Kidney (tissue), 22 donors: ENCODE measurements at places on chromosomes 16 and 17. TPM values are rescaled to one million over a fixed set of nuclear protein-coding genes. Genes with fewer than 3 reads are reported as not detected.

EVPLL gene
- total RNA-seq = 1.2 TPM

SP6 gene
- 2.0 TPM for total RNA-seq

KIF19 gene
- total RNA-seq = 0.85 TPM

SCN4A gene
- 3.4 TPM for total RNA-seq

MFAP4 gene
- total RNA-seq = 51.1 TPM

SENP3 gene
- 43.5 TPM for total RNA-seq

ARHGAP27 gene
- 57.2 TPM for total RNA-seq

PTX4 gene
- not detected for total RNA-seq

SALL1 gene
- 75.3 TPM for total RNA-seq

DNA sequence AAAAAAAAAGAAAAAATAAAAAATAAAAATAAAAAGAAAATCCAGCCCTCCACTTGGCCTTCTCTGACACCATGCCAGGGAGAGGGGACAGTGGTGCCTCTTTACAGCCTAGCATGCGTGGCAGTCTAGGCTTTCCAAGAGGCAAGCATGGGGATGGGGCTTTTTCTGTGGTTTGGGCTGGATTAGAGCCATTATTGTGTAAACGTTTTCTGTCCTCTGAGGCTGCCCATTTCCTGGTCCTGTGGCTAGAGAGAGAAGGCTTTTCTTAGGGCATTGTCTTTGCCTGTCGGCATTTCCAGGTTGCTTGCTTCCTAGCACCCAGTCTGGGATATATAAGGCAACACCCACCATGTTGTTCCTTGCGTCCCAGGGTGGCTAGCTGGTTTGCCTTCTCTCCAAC lies 2.7 kb upstream of the DHRS7B start:
- DNase-seq = no peak

DNA sequence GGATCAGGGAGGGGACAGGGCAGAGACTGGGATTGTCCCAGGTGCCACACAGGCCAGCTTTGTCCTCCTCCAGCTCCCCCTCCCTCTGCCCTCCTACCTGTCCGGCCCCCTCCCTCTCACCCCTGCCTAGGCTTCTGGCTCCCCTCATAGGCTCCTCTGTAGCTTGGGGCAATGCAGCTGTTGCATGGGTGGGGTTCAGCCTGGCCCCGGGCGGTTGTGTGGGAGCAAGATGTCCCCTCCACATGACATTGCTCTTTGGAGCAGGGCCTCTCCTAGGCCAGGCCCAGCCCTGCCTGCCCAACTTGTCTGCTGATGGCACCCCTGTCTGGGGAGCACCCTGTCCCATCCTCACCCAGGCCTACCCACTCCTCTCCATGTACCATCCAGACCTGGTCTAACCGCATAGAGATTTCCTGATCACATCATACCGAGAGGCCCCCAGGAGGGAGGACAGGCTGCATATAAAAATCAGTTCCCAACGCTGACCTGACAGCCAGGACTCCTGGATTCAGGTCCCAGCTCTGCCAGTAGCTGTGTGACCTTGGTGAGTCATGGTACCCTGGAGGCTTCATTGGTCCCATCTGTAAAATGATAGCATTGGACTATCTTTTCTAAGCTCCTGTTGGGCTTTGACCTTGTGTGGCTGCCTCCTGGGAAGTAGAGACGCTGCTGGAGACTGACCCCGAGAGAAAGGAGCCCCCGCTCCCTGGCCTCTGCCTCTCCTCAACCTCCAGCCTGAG lies 48.8 kb upstream of the DLX4 start:
- DNase-seq = no peak

DNA sequence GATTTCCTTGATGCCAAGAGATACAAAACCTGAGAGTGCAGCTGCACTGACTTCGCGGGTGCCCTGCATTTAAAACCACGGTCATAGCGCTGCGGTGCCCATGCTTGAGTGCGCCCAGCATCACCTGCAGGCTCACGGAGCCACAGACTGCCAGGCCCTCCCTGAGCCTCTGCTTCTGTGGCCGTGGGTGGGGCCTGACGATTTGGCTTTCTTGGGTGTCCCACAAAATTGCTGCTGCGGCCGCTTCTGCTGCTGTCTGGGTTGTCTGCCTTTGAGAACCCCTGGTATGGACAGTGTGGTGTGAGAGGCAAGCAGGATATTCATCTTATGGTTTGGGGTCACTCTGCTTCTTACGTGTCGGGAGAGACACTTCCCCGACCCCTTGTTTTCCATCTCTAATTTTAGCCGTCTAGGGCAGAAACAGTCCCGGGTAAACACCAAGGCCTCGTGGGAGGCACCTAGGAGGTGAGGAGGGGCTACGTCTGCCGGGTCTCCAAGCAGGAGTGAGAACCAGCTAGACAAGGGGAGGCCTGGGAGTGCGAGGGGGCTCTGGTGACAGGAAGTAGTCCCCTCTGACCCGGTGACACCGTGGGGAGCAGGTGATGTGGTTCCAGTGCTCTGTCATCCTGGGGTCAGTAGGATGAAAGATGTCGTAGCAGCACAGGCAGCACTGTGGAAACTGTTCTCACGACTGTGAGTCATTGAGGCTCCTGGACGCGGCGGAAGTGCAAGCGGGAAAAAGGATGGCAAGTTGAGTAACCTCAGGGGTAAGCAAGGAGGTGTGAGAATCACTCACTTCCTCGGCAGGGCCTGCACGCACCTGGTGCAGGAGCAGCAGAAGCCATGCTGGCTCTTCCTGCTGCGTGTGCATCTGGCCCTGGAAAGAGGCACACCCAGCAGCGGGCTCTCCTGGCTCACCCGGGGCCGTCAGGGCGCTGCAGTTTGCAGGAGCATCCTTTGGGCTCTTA lies 176.3 kb downstream of the RPTOR start:
- DNase-seq = no peak

DNA sequence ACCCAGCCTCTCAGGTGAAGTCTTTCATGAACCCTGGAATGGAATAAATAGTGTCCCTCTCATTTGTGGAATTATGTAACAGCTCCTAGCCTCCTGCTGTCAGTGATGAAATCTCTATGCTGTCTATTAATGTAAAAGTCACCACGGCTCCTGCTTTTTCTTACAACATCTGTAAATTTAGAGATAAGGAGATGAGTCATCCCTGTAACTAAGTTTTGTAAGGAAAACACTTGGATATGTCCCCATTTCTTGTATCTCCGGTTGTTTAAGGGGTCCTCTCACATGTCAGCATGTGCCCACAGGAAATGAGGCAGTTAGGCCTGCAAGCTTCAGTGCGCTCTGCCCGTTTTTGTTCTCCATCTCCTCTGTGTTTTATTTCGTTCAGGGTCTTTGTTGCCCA lies 2.8 kb upstream of the NAT9 start:
- DNase-seq = no peak

- DNase-seq = peak; percentile 82
Observed at GRCh38 chr17:50893183-50893993, 27.2 kb upstream of the TOB1 start.

GRCh38 chr16:752007-752312 lies 8.6 kb upstream of the MSLN start:
- DNase-seq = no peak

GRCh38 chr17:19630661-19631060 lies 17.9 kb upstream of the ALDH3A2 start:
- DNase-seq = no peak

DNA sequence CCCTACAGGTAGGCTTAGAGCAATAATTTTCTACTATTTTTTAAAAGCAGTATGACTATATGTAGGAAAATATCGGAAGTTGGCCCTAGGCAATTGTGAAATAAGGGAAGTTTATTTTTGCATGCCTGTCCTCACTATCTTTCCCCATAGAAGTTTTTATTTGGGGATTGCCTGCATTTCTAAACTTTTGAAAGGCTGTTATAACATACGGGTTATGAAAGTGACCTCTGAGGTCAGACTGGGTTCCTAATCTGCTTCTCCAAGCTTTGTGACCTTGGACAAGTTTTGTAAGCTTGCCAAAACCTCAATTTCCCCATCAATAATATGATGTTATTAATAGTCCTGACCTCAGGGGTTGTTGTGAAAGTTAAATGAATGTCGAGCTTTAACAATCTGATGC lies 67.1 kb downstream of the ARHGAP44 start:
- DNase-seq = peak; percentile 5

- DNase-seq = peak; percentile 91
Observed at GRCh38 chr16:24010440-24011089, 174.8 kb downstream of the PRKCB start.

GRCh38 chr17:8226536-8227237 lies 16.3 kb upstream of the AURKB start:
- peak; percentile 92 for DNase-seq

DNA sequence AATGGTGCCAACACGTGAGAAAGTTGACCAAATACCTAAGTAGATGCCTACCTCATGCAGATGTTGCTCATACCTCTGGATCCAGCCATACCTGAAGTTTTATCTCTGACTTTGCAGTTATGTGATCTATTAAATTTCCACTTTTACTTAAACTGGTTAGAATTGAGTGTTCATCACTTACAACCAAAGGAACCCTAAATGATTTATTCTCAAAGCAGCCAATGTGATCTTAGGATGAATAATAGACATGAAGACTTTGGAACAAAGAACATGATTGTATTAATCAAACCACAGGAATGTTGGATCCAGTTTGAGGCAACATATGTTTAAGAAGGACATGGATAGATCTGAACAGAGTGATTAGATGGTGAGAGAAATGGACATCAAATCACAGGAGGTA lies 68.7 kb downstream of the IRX6 start:
- no peak for DNase-seq

DNA sequence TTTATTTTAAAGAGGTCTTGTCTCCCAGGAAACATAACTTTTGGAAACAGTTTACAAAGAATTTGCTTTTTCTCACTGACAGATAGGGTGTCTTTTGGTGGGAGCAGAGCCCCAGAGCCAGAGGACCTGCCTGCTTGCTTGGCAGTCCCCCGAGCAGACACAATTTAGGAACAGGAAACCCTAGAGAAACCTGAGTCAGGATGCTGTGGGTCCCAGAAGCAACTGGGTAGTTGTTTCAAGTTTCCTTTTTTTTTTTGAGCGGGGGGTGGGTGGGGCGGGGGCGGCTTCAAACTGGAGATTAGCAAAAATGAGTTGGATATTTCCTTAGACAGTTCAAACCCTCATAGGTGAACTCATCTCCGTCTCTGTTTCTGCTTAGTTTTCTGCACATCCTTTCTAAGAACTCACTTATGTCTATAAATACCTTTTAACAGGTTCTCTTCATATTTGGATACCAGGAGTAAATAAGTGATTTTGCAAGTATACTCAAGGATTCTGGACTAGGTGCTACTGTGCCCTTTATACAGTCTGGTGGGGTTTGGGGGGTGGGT lies 135.1 kb downstream of the PRKCA start:
- DNase-seq = no peak

- DNase-seq = no peak
Observed at GRCh38 chr16:71473891-71474290, 11.8 kb upstream of the ZNF23 start.

DNA sequence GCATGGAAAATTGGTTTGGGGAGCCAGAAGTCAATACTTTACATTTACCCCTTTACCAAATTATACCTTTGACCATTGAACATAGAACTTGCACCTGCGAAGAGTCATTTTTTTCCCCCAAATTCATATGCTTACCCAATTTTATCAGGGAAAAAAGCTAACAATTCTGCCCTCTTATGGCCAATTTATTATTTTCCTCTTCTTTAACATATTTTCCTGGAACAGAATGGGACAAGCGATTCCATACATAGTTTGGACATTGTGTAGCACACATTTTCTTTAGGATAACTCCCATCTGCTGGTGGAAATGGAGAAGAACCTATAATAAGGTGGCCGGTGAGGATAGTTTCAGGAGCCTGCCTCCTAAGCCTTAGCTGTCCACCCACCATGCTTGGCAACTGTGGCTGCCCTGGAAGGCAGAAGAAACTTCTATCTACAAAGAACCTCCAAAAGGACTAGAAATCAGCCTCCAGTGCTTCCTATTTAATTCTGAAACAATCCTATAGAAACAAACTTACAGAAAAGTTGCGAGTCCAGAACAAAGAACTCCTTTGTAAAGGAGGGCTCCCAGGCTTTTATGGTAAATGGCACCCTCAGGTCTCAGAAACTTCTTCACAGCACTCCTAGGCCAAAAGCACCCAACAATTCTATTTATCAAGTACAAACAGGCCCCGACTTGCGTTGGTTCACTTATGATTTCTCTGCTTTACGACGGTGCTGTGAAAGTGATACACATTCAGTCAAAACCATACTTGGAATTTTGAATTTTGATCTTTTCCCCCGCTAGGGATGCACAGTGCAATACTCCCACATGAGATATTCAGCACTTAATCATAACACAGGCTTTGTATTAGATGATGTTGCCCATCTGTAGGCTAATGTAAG lies 64.1 kb upstream of the CACNG4 start:
- DNase-seq = peak; percentile 25

GRCh38 chr17:49928837-49929475 lies 40.0 kb upstream of the DLX4 start:
- no peak for DNase-seq

GRCh38 chr16:15834502-15834901 lies 22.3 kb downstream of the MYH11 start:
- DNase-seq = no peak
